ENCODE measurements at places on chromosomes 11 and 22.

- DNase-seq, result no peak
Observed at GRCh38 chr22:23369054-23369685, 188.9 kb downstream of the BCR start.

DNA sequence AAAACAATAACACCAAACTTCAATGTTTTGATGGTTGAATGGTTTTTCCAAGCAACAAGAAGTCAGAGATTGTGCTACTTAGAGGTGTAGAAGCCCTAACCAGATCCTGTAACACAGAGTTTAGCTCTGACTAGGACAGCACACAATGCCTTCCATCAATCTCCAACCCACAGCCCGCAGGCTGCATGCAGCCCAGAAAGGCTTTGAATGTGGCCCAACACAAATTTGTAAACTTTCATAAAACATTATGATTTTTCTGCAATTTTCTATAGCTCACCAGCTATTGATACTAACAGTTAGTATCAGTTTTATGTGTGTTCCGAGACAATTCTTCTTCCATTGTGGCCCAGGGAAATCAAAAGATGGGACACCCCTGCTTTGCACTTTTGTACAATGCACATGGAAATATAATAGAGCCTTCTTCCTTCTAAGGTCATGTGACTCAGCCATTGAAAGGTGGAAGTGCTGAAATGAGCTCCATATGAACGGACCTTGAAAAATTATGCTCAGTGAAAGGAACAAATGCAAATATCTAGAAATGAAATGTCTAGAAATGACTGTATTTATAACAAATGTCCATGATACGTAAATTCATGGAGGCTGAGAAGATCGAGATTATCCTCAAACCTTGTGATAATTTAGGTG lies 47.6 kb upstream of the VPREB1 start:
- no peak for DNase-seq

DNA sequence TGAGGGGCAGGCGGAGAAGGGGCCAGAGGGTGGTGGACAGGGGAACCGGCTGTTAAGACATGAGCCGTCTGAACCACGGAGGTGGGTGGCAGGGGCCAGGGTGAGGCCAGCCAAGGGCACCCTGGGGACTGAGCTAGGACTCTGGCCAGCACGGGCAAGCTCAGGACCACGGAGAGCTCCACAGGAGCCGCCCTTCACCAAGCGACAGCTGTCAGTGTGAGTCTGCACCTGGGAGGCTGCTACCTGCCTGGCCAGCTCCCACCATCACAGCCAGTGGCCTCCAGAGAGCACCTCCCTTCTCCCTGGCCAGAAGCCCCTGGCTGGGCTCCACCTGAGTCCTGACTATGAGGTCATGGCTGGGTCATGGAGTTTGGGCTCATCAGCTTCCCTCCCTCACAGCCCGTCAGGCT lies 21.6 kb downstream of the MGAT3 start:
- no peak for DNase-seq

- no peak for DNase-seq
Observed at GRCh38 chr11:129237880-129238638, 45.9 kb upstream of the ARHGAP32 start.

DNA sequence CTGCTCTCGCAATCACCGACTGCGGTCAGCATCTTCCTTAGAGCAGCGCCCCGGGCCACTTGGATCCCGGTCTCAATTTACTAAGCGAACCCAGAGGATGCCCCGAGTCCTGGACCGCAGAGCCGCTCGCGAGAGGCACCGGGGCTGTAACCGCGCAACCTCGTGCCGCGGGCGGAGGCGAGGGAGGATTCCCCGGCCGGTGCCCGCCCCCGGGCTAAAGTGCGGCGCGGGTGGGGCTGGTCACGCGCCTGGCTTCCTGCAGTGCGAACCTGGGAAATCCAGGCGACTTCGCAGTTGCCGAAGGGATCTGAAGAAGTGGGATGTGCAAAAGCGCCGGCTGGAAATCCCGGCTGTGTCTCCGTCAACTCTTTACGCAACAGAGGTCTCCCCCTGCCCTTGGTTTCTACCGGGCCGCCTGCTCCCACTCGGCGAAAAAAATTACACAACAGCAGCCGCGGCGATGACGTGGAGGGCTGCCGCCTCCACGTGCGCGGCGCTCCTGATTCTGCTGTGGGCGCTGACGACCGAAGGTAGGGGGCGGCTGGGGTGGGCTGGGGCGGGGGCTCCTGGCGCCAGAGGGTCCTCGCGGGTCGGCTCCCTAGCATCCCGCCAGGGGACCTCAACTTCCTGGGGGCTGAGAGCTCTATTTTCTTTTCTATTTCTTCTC lies at the start of gene NCR3LG1:
Gene NCR3LG1 (plus strand): TSS at position 291 of the 667 bp plus-strand sequence. CDS start 170 bp downstream, at position 461.
- DNase-seq, result no peak

- no peak for DNase-seq
Observed at GRCh38 chr11:128580612-128581011, 6.7 kb downstream of the ETS1 start.

GRCh38 chr11:49213026-49213560 lies 4.7 kb upstream of the FOLH1 start:
- no peak for DNase-seq

DNA sequence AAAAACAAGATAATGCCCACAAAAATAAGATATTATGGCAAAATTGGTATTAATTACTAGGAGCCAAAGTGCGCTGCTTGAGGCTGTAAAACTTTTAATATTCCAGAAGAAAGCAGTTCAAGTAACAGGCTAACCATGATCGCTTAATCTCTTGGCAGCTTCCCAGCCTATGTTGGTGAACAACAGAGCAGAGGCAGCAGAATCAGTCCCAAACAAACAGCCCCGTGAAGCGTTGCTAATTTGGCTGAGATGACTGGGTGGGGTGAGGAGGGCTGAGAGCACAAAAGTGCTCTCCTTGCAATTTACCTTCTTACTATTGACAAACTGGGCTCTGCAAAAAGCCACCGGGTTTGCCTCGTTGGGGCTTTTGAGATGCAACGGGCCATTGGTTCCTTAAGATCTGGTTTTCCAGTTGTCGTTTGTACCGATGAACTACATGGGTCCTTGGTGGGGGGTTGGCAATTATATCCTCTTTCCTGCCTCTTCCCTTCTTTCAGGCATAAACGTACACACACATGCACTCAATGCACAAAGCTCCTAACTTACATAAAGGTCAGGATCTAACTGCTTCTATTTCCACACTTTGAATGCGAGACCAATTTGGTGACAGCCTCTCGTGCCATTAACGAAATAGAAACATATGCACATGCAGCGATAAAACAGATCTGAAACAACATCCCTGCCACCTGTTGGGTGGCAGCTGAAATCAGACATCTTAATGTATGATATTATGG lies 407.6 kb upstream of the CADM1 start:
- DNase-seq, result no peak

GRCh38 chr11:61082931-61083531 lies 19.3 kb upstream of the CD5 start:
- no peak for DNase-seq

DNA sequence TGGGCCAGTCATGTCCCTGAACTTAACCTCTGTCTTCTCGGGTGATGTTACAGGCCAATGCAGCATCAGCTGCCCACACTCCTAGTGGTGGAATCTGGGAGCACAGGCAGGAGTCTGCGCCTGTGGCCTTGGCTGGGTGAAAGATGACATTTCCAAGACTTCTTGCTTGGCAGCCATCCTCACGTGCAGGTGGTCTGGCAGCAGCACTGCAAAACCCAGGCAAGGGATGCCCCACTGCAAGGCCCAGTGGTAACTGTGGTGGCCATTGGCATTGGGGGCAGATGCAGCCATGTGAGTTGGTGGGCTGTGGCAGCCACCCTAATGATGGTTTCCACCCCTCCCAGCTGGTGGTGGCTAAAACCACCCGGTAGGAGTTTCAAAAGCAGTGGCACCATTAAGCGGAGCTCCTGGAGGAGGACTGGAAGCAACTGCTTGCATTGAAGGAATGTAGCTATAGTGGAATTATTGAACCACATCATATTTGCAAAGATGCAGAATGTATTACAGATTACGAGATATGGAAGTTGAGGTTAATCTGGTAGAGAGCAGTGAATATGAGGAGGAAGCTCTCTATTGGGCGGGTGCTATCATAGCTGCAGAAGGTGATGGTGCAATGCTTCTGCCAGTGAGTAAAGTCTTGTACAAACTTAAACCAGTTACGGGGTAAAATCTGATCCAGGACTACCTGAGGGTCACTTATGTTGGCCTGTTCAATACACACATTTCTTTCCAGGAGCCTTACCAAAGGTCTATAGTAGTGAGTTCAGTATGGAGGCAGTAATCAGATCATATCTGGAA lies 120.7 kb upstream of the TOP3B start:
- DNase-seq, result no peak

DNA sequence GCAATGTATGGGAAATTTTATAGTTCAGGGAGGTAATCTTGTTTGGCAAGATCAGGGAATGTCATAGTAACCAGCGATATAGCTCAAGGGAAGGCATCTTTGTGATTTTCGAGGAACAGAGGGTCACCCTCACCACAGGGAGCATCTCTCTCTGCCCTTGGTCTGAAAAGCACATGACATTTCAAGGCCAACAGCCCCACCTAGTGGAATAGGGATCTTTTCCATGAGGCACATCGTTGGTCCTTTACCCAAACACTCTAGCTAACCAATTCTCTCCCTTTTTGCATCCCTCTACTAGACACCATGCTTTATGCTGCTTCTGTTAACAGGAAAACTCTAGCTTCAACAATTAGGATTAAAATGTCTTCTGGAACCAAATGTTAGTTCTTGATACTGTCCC lies 179.0 kb downstream of the GRM5 start:
- no peak for DNase-seq

DNA sequence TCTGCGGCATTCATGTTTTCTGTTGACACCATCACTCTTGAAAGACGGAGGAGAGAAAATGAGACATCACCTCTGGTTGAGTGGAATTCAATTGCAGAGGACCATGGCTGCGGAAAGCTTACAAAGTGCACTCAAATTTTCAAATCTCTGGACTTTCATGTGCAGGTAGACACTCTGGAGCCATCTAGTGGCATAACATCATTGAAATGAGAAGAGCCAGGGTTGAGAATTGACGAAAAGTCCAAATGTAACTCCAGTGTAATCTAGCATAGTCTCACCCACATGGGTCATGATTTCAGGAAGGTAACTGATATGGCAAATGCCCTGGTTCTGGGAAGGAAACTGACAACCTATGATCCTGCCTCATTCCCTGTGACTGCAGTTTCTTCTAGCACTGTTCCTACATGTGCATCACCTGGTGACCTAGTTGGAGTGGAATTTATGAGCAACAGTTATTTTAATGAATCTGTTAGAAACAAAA lies 687.8 kb downstream of the KCNA4 start:
- no peak for DNase-seq

DNA sequence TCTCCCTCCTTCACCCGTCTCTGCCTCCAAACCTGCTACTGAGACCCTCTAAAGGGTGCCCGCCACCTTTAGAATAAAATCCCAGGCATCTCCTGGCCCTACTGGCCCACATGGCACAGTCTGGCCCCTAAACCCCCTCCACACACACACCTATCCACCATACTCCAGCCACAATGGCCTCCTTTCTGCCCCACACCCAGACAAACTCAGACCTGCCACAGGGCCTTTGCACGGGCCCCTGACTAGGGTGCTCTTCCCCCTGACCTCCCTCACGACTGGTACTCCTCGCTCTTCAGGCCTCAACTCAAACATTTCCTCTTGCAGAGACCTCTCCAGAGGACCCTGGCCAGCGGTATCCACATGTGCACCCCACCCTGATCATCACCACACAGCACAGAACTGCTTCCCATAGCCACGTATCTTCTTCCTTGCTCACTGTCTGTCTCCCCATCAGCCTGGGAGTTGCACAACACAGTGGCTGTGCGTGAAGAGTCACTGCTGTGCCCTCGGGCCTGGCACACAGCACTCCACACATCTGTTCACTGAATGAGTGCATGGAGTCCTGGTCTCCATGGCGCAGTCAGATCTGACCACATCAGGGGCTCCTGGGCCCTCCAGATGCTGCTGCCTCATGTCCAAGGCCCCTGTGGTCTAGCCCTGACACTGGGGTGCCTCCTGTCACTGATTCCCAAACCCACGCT lies 66.2 kb upstream of the TCF20 start:
- no peak for DNase-seq

GRCh38 chr22:47663615-47664605 lies 901.5 kb downstream of the TBC1D22A start:
- no peak for DNase-seq

DNA sequence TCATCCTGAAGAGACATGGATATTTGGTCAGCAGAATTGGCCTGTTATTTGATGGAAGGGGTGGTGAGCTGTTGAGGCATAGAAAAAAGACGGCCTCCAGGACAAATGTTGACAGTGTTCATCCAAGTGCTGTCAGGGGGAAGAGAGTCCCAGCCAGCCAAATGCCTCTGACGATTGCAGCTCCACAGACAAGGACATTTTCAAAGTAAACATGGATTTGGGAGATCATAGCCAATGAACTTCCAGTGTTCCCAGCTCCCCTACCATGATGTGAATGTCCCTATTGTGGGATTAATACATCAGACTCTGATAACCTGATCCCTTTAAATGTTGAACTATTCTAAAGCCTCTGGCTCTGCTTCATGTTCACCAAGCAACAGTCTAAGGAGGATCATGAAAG lies 31.2 kb upstream of the PSMA1 start:
- no peak for DNase-seq

- DNase-seq, result no peak
Observed at GRCh38 chr11:86418917-86419316, 44.2 kb downstream of the CCDC81 start.

GRCh38 chr11:96235751-96236150 lies 107.2 kb downstream of the MAML2 start:
- peak; percentile 37 for DNase-seq

DNA sequence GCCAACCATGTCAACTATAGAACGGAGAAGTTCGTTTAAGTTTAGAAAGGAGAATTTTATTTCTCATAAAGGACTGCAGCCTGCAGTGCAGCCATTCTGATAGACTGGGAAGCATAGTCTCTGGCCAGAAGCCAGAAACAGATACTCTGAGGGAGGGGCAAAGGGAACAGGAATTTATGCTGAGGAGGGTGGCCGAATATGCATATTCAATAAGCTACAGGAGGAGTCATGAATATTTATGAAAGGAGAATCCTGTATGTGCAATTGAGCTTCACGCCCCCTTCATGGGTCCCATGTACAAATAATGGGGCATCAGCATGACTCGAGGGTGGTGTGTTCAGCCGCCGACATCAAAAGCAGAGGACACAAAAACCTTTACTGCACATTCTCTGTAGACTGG lies 199.9 kb downstream of the CWF19L2 start:
- DNase-seq, result no peak

All from activated CD4-positive, alpha-beta T cell treated with anti-CD3 and anti-CD28 coated beads for 24 hours (primary cell).